Endothelial cell of umbilical vein (primary cell): ENCODE measurements at places on chromosomes 7 and 10. TPM values are rescaled to one million over a fixed set of nuclear protein-coding genes. Genes with fewer than 3 reads are reported as not detected.

PNLIP gene
- not detected in 2 replicates for polyA plus RNA-seq

DNA sequence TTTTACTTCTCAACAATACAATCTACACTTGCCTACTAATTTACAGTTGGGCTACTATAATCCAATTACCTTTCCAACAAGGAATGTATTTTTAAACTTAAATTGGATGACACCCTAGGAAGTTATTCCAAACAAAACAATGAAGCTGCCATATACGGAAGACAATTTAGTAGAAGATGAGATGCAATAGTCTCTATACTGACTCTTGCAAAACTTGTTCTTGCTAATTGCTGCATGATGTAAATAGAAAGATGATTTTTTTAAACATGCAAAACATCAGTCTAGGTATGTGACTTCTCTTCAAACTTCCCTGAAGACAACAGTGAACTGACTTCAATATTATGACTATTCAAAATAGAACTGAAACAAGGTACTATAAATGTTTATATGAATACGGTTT lies 17.6 kb downstream of the NT5C3A start:
- DNase-seq = no peak

GRCh38 chr10:16944402-16944801 lies 127.2 kb upstream of the RSU1 start:
- peak; percentile 65 for DNase-seq

DNA sequence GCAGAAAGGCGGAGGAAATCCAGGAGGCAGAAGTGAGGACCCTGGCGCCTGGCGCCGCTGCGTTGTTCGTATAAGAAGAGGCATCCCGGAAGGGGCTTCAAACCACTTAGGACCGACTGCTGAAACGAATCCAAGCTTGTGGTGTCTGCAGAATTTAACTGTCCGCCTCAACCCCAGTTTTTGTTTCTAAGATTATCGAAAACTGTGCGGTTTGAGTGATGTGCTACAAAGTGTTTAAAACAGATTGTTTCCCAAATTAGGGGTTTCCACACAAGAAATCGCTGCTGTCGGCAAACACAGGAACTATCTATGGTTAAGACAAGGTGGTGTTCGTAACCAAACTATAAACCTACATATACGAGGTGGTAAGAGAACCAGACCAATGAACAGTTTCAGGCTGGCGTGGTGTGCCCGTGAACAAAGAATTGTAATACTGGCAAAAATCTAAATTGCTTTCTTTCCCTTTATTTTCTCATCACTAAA lies 835 bp upstream of the DGKI start:
- peak; percentile 12 for DNase-seq

DNA sequence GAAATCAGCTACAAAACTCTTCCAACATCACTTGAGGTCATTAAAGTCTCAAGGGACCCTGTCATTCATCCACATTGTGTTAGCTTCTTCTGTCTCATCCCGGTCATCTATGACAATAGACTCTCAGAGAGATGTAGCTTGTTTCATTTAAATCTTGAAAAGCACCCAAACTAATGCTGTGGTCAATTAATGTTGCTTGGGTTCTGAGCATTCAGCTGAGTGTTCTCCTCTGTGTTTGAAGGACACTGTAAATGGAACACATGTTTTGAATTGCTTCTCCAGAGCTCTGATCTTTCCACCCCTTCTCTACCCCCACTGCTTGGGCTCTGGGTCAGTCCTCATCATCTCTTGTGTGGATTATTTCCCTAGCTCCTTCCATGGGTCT lies 19.6 kb upstream of the ADD3 start:
- DNase-seq = no peak
